NCI-H1436 (cell line): ENCODE measurements at places on chromosomes 16 and 17.

DNA sequence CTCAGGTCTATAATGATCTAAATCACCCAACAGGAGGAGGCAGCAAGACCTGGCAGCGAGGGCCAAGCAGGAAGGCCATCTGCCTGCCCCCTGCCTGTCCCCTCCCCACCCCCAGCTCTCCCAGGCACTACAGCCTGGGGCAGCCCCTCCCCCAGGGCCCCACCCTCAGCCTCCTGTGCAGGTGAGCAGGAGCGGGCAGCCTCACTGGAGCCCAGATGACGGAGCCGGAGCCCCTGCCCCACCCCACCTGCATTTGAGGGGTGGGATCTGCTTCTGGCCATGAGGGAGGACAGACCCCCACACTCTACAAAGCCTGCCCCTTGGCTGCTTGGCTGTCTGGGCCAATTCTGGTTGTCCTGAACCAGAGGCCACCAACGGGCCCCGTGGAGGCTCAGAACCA is 12.4 kb upstream of the BAHCC1 start:
- DNase-seq: no peak

GRCh38 chr17:53336281-53336680 is 486.4 kb upstream of the KIF2B start:
- no peak for DNase-seq

DNA sequence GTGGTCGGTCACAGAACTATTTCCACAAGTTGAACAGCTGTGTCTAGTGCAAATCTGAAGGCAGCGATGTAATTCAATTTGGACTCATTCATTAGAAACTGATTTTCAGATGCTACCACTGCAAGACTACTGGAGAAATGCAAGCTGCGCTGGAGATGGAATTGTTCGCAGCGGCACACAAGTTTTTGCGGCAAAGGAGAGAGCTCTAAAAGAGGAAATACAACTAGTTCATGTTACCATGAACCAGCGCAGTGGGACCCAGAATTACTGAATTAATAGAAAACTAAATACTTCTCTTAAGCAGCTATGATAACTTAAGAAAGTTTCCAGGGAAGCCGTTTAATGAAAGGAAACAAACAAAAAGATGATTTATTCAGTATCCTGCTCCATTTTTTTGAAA is 1.9 kb downstream of the CREBBP start:
- no peak for DNase-seq

- DNase-seq: no peak
These were observed 30.3 kb downstream of the LDHD start for GRCh38 chr16:75086281-75086680.

GRCh38 chr17:34820922-34821321 is 140.3 kb downstream of the CCT6B start:
- DNase-seq: no peak

- DNase-seq: no peak
These were observed 48.4 kb downstream of the SEC14L1 start for GRCh38 chr17:77189148-77189547.
